ENCODE measurements at places on chromosomes 3 and 15.
A peak's percentile ranks its signal among the peaks of the same experiment; 100 is the strongest.

DNA sequence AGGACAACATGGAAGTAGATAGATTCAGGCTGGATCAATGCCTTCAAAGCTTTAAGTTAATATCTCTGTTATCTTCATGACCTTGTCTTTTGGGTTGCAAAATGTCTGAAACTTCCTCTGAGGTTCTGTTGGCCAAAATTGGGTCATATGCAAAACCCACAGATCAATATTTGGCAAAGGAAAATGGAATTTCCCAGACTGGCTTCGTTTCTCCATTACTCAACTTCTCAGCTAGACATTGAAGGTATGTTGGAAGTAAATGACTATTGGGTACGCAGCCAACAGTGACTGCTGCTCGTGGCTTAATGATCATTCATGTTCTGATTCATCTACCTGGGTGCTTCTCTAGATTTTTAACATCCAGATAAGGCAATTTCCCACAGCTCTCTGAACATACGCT, 675.4 kb upstream of the SGO1 start:
- no peak overlapping the region for H3K4me3 ChIP-seq
- no peak for DNase-seq
- no peaks in the 10 kb centered on the region for H3K27me3 ChIP-seq
- no peaks in the 10 kb centered on the region for H3K36me3 ChIP-seq
- no peak overlapping the region for H3K27ac ChIP-seq

GRCh38 chr3:6287088-6287875, 573.6 kb upstream of the GRM7 start:
- no peak overlapping the region for H3K27ac ChIP-seq
- H3K27me3 ChIP-seq = no peaks in the 10 kb centered on the region
- DNase-seq = no peak
- no peaks in the 10 kb centered on the region for H3K4me1 ChIP-seq
- H3K36me3 ChIP-seq = no peaks in the 10 kb centered on the region

DNA sequence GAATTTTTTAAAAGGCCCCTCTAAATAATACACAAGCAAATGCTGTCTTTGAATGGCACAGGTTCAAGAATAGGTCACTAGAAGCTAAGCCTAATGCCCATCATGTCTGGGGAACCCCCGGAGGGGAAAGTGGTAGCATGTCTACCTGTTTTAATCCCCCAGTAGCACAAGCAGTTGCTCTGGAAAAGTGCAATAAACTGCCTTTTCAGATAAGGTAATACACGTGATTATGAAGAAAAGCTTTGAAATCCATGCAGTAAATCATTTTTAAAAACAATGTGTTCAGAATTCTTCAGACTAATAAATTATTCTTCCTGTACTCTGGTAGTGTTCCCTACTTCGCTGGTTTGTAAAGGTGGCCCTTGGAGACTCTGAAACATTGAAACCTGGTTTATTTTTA, 922.2 kb downstream of the ROBO1 start:
- no peak overlapping the region for H3K27ac ChIP-seq
- H3K36me3 ChIP-seq = no peaks in the 10 kb centered on the region
- no peaks in the 10 kb centered on the region for H3K27me3 ChIP-seq
- no peak for DNase-seq

DNA sequence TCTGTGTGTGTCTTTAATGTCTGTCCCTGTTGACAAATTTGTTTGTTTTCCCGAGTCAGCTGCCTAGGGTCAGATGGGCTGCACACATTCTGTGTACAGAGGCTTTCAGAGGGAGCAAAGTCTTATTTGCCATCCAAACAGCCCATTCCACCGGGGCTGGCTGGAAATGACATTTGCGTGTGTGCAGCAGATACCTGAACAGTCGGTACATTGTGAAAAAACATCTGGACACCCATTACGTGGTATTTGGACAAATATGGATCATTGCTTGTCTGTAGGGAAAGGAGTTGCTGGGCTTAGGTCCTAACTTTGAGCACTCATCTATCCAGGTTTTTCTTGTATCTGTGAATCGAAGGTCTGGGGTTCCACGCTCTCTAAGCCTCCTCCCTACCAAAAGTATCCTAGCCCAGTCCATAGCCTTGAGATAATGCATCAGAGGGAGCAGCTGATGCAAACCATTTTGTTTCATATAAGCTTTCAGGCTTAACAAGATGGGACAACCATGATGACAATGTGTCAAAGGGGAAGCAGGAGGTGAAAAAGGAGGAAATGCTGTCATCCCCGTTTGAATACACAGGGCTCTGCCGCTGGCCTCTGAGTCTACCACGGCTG, 22.2 kb upstream of the CMTM8 start:
- no peak for DNase-seq
- H3K27ac ChIP-seq = no peak overlapping the region
- H3K4me3 ChIP-seq = no peak overlapping the region
- H3K4me1 ChIP-seq = no peaks in the 10 kb centered on the region

- no peaks in the 10 kb centered on the region for H3K36me3 ChIP-seq
- H3K4me3 ChIP-seq = no peak overlapping the region
- no peaks in the 10 kb centered on the region for H3K27me3 ChIP-seq
- DNase-seq = no peak
Observed at GRCh38 chr15:98139337-98139736, 178.8 kb downstream of the ARRDC4 start.

DNA sequence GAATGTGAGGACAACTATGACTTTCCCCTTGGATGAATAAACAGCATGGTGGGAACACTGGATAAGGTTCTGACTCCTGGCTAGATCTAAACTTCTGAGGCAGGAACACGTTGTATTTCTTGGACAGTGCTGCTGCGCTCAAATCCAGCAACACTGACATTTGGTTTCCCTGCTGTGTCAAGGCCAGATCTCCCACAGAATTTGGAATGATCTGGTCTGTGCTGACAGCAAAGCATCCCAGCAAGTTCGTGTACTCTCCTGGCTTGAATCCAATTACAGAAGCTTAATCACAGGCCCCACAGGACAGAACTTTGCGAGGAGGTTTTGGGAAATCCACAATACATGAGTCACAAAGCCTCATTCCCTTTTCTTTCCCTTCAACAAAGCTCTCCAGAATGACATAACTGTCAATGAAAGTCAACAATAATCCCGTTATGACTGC, 92.5 kb downstream of the ADAMTS9 start:
- H3K27ac ChIP-seq = no peak overlapping the region
- H3K4me3 ChIP-seq = no peak overlapping the region
- H3K4me1 ChIP-seq = no peaks in the 10 kb centered on the region

DNA sequence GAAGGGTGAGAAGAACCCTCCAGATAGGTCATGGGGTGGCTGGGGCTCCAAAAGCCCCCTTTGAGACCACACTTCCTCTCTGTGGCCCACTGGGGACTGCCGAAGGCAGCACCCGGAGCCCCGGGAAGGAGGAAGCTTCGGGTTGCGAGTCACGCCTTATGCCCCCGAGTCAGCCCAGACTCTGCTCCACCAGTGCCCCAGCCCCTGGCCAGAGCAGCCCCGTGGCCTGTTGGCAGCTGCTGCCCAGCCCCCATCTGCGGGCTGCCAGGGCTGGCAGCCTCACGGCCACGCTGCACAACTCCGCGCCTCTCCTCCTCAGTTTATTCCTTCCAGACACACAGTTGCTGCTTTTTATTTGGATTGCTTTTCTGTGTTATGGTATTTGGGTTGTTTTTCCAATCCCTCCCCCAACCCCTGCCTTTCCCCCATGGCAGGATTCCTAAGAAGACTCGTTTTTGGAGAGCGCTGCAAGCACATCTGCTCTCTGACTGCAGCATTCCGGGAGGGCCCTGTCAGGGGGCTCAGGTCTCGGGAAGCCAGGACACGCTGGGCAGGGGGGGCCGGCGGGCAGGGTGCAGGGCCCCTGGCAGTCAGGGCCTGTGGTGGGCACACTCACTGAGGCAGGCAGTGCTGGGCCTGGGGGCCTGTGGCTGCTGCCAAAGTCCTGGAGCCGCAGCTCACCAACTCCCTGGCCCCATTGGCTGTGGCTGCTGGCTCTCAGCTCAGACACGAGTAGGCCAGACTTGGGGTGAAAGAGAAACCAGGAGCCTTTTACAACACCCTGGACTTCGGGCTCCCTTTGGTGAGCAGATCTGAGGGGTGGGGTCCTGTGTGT, 20.2 kb downstream of the MAGEF1 start:
- DNase-seq = no peak
- H3K27ac ChIP-seq = no peak overlapping the region
- no peaks in the 10 kb centered on the region for H3K4me1 ChIP-seq
- no peaks in the 10 kb centered on the region for H3K36me3 ChIP-seq
- no peaks in the 10 kb centered on the region for H3K27me3 ChIP-seq

GRCh38 chr3:59116233-59116537, 66.4 kb upstream of the CFAP20DC start:
- no peaks in the 10 kb centered on the region for H3K4me1 ChIP-seq
- DNase-seq = no peak
- H3K36me3 ChIP-seq = no peaks in the 10 kb centered on the region
- no peak overlapping the region for H3K27ac ChIP-seq

DNA sequence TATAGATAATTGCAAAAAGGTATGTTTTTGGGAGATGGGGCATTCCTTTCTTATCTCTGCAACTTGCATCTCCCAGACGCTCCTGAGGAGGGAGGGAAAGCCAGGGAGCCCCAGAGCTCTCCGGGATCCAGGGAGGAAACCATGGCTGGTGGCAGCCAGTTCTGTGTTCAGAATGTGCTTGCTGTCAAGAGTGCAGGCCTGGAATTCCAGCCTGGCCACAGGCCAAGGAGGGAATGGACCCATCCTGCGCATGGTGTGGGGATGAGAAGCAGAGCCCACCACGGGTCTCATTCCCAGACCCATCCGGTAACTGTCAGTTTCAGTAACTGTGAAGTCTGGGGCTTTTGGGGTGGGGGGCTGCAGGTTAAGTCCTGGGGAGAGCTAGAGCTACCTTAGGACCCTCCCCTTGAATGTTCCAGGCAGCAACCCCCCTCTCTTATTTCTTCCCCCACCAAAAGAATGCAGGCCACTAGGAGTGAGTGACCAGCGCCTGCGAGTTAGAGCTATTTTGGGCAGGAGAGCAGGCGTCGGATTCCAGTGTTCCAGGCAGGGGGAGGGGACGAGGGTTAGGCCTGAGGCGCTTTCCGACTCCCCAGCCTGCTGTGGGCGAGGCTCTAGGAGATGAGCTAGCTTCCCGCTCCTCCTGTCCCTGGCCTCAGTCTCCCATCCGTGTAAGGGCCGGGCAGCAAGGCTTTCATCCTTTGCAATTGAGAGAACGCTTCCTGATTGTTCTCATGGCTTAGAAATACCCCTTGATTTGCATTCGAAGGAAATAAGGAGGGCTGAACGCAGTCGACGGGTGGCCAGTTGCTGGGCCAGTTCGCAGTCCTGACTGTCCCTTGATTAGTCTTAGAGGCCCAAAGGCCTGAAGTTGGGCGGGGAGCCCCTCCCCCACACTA, 781 bp upstream of the DAG1 start:
- H3K4me1 ChIP-seq = peaks cover 20% of the 10 kb centered on the region
- no peaks in the 10 kb centered on the region for H3K36me3 ChIP-seq
- no peaks in the 10 kb centered on the region for H3K27me3 ChIP-seq
- no peak for DNase-seq
- H3K27ac ChIP-seq = peak overlapping the region; percentile 72
- peak overlapping the region; percentile 92 for H3K4me3 ChIP-seq

DNA sequence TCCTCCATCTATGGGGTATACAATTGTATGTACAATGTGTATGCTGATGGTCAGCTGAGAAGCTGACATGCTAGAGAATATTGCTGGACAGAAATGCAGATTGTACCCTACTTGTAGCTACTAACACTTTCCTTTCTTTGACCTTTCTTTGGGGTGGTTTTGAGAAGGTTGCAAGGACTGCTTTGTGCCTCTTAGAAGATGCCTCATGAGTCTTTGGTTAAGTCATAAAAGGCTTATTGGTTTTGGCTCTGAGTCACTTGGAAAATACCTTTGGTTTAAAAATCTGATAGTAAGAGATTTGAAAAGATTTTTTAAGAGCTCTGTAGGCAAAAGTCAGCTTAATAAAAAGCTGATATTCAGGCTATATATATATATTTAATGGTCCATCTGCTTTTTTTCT, 71.5 kb downstream of the ZMAT3 start:
- H3K4me1 ChIP-seq = no peaks in the 10 kb centered on the region
- no peaks in the 10 kb centered on the region for H3K36me3 ChIP-seq
- DNase-seq = no peak
- no peak overlapping the region for H3K4me3 ChIP-seq
- H3K27ac ChIP-seq = no peak overlapping the region

DNA sequence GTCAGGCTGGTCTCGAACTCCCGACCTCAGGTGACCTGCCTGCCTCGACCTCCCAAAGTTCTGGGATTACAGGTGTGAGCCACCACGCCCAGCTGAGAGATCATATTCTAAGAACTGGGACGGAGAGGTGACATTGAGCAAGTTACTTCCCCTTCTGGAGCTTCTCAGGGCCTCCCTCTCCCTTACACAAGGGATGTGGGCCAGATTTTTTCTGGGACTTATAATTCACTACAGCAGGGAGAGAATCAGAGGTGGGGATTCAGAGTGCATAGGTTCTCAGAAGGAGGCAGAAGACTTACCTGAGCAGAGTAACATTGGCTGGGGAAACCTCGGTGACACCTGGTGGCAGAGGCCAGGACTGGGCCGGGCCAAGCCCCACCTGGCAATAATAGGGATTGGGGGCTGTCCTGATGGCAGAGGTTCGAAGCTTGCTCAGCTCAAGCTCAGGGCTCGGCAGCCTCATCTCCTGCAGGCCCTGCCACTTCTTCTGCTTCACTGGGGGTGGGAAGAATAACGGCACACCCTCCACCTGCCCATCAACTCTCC, 6.8 kb downstream of the LTK start:
- no peaks in the 10 kb centered on the region for H3K36me3 ChIP-seq
- DNase-seq = no peak
- H3K4me3 ChIP-seq = no peak overlapping the region
- H3K4me1 ChIP-seq = peaks cover 3% of the 10 kb centered on the region
- no peak overlapping the region for H3K27ac ChIP-seq

DNA sequence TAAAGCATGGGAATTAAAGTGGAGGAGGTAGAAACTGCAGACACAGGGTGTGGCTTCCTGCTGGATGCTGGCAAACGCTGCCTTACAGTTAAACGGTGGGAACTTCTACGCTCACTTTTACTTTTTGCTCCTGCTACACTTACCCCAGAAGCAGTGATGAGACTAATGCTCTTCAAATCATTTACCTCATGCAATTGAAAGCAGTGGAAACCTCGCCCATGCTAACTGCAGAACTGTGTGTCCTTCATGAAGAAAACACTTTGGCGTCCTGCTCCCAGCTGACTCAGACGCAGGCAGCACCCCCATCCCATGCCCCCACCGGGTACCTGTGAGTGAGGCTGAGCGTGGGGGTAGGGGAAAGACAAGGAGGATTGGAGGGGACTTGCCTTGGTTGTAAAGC, 31.8 kb downstream of the UPK1B start:
- DNase-seq = no peak
- H3K27ac ChIP-seq = peak overlapping the region; percentile 66
- peaks cover 4% of the 10 kb centered on the region for H3K36me3 ChIP-seq

- no peaks in the 10 kb centered on the region for H3K4me1 ChIP-seq
- no peak overlapping the region for H3K27ac ChIP-seq
- no peak overlapping the region for H3K4me3 ChIP-seq
- H3K27me3 ChIP-seq = no peaks in the 10 kb centered on the region
- H3K36me3 ChIP-seq = no peaks in the 10 kb centered on the region
- DNase-seq = no peak
Observed at GRCh38 chr15:67050062-67050461, 15.3 kb upstream of the SMAD3 start.

Measured in naive thymus-derived CD4-positive, alpha-beta T cell (primary cell).